ENCODE measurements at places on chromosomes 5 and 9.

GRCh38 chr5:15132816-15133405, 261.3 kb upstream of the ANKH start:
- DNase-seq: peak; percentile 3

GRCh38 chr5:72307573-72307967, 12.5 kb downstream of the MRPS27 start:
- DNase-seq: no peak

DNA sequence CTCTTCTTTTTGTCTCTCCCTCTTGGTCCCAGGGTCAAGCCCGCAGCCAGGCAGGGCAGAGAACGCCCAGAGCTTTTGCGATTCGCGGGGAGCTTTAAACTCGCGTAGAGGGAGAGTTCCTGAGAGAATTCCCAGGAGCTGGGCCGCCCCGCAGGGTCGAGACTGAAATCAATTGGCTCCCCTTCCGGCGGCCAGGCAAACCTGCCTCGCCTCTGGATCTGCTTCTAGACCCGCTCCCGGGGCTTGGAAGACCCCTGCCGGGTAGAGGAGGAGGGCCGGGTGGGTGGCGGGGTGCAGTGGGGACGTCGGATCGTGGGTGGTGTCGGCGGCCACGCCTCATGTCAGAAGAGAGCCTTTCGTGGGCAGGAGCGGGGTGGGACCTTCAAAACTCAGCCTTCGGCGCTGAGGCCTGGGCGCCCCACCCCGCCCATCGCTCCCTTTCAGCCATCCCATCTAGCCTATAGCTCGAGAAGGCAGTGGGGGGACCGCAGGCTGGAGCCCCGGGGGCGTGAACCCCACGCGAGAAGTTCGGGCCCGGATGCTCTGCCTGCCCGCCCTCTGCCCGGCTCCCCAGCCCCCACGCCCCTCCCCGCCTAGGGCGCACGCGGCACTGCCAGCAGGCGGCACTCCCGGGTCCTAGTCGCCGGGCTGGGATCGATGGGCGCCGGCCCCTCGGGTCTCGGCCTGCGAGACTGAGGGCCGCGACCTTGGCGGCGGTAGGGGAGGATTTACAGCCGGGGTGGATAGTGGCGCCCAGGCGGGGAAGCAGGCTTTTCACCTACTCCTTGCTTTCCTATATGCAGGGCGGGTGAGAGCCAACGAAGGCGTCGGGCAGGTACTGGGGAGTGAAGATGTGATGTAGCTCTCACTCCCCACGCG, 6.1 kb downstream of the PRDM6 start:
- no peak for DNase-seq

DNA sequence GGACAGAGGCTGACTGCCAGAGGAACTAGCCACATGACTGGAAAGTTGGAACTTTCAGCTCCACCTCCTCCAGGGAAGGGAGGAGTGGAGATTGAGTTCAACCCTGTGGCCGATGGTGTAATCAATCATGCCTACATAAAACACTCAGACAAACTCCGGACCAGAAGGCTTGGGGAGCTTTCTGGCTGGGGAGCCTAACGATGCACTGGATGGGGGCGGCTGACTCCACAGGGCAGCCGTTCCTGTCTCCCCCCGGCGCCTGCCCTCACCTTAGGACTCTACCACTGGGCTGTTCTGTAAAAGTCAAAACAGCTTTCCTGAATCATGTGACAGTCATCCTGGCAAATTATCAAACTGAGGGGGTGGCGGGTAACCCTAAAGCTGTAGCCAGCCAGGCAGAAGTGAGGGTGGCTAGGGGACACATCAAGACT, 58.0 kb downstream of the GOLM1 start:
- peak; percentile 42 for DNase-seq

DNA sequence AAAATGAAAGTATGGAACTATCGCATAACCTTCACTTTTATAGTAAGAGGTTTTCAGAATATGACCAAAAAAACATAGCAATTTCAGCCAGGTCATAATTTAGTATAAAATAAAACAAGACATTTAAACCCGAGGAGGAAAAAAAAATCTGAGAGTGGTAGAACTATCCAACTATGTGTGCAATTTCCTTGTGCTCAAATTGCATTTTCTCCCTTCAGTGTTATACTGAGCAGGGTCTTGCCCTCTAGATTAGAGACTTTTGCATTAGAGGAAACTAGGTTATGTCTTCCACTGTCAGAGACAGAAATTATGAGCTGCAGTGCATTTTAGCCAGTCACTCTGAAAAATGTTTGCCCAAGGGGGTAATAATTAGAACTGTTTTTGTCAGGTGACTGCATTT, 330.6 kb downstream of the NR2F1-AS1 start:
- peak; percentile 53 for DNase-seq

DNA sequence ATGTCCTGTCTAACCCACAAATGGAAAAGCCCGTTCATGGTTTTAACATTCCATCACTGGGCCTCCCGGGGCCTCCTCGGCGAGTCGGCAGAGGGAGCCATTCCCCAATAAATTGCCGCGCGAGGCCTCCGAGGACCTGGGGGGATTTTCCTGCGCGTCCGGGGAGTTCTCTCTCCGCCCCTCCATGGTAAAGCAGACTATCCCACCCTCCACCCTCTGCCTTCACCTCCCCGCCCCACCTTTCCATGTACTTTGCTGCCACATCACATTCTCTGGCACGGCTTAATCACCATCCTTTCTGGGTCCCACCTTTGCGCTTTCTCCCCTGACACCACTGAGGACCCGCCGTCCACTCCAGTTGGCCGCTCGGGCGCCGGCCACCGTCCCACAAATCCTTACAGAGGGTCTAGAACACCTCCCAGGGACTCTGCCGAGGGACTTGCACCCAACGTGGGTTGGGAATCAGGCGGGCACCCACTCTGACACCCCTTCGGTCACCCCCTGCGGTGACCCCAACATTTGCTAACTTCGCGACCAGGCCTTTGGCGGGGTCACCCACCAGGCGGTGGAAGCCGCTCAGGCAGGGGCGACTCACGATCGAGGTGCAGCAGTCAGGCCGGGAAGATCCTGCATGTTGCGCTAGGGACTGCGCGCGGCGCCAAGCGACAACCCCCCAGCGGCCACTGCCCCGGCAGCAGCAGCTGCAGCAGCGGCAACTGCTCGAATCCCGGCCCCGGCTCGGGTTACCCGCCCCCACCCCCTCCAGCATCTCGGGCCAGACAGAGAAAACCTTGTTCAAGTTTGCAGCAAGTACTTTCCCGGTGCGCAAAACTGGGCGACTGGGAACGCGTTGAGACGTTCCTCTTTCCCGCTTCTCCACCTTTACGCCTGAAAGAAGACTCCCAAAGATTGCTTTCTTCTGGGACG, at the start of gene MEGF10:
MEGF10 (plus strand) TSS at position 778 of the 927 bp plus-strand sequence. CDS start 40,513 bp downstream, outside the sequence.
- DNase-seq: peak; percentile 48

DNA sequence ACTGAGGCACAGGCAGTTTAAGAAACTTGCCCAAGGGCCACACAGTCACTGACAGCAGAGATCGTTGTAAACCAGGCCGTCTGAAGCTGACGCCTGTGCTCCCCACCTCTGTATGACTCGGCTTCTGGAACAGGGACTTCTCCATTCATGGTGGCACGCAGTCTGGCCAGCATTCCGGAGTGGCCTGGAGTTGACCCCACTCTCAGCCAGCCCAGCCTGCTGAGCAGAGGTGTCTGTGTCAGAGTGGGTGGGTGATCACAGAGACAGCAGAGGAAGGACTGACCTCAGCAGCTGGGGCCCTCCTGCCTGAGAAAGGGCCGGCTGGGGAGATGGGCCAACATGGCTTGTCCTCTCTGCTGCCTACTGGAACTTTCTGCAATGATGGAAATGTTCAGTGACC, 12.6 kb downstream of the LRSAM1 start:
- DNase-seq: peak; percentile 78

- DNase-seq: no peak
These were observed 457.3 kb upstream of the ARRDC3 start for GRCh38 chr5:91840412-91840811.

DNA sequence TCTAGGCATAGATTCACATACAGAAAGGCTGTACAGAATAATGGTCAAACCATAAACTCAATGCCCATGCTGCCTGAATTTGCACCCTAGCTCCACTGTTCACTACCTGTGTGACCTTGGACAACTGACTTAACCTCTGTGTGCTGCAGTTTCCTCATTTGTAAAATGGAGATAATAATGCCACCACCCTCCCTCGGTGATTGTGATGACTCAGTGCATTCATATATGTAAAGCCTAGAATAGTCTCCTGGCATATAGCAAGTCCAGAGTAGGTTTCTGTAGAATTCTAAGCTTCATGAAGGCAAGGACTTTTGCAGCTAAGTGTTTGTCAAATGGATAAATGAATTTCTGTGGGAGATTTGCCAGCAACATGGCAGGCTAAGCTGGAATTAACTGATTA, 297.8 kb upstream of the NR4A3 start:
- DNase-seq: no peak

- DNase-seq: no peak
These were observed 443.1 kb downstream of the ZNF608 start for GRCh38 chr5:124303366-124303765.

GRCh38 chr5:143887903-143888665, 76.1 kb downstream of the HMHB1 start:
- peak; percentile 52 for DNase-seq

DNA sequence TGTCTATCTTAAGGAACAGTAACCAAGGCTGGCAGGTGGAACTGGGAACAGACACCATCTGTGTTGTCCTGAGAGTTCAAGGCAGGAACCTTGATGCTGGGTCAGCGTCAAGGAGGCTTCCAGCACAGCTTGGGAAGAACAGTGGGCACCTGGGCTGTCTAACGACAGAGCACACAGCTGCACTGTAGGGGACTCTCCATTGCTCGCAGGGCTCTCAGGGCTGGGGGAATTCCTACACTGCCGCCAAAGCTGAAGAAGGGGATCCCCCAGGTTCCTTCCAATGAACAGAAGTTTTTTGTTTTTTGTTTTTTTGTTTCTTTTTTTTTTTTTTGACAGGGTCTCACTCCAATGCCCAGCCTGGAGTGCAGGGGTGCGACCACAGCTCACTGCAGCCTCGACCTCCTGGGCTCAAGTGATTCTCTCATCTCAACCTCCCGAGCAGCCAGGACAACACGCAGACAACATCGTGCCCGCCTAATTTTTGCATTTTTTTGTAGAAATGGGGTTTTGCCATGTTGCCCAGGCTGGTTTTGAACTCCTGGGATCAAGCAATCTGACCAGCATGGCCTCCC, 81.9 kb downstream of the PTPN3 start:
- no peak for DNase-seq

GRCh38 chr9:104810421-104811339, 46.8 kb downstream of the NIPSNAP3B start:
- peak; percentile 65 for DNase-seq

DNA sequence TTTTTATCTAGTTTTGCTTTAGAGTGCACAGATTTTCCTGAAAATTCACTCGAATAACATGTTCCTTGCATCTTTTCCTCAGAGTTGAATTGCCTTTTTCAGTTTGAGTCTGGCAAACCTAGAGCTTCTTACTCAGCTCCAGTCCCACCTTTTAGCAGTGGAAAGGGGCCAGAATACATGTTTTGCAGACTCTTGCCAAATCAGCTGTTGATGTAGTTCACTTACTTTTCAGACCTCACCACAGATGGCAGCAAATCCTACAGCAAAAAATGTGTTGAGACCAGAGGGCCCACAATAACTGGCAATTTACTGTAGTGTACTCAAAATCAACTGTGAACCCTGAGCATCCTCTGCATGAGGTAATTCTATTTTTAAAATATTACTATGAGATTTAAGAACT, 545.2 kb upstream of the ACO1 start:
- DNase-seq: no peak

DNA sequence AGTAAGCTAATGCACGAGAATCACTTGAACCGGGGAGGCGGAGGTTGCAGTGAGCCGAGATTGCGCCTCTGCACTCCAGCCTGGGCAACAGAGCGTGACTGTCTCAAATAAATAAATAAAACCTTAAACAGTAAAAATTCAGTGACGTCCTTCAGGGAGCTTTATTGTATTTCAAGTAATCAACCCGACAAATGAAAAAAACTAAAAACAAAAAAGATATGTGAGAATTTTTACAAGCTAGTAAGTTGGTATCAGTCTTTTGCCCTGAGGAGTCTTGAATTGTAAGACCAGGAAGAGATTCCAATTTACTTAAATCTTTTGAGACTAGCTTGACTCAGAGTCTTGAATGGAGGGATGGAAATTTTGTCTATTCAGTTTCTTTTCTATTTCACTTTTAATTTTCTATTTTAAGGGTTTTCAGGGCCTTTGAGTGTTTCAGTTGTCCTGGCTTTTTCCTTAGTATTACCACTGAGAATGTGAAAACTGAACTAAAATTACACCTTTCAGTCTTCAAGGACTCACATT, 126.0 kb upstream of the DHFR start:
- no peak for DNase-seq

DNA sequence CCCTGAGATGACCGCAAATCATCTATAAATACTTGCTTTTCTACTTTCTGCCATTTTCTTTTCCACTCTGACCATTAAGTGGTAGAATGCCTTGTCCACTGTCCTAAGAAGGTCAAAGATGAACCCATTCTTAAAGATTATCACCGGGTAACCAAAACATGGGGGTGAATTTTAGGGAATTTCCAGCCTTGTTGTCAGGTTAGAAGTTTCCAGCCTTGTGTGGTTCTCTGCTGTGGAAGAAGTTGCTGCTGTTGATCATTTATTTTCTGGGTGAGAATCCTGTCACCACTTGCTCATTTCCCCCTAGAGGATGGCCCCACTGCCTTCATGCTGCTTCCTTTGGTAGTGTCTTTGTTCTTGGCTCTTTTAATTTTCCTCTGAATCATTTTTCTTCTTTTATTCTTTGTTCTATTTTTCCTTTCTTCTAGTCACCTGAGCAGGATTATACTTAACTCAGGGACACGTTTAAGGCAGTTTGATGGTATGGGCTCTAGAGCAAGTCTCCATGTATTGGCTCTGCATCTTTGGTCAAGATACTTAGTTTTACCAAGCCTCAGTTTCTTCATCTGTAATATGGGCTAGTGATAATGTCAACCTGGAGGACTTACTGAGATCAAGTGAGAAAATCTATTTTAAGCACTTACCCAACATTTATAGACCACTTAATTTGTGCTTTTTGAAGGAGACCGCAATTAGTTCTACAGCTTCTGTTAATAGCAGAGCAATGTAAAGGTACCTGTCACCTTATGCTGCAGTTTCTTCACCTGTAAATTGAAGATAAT, 266.2 kb downstream of the ARHGAP26 start:
- DNase-seq: no peak
